Activated T-helper 1 cell treated with anti-CD3 and anti-CD28 coated beads, Interleukin-12 subunit alpha, Interleukin-12 subunit beta, Interleukin-2, Interleukin-4 antibody, amounts not matched to agents 30 ng/mL and 10 ng/mL and 1 ng/mL, durations not matched to agents 14 hours and 24 hours and 36 hours (primary cell): ENCODE measurements at places on chromosomes 1 and 21.

GRCh38 chr1:56357927-56358690 lies 221.3 kb downstream of the PLPP3 start:
- DNase-seq = no peak
- no peak overlapping the region for H3K4me3 ChIP-seq
- no peaks in the 10 kb centered on the region for H3K36me3 ChIP-seq
- H3K4me1 ChIP-seq = no peaks in the 10 kb centered on the region
- H3K27me3 ChIP-seq = no peaks in the 10 kb centered on the region

DNA sequence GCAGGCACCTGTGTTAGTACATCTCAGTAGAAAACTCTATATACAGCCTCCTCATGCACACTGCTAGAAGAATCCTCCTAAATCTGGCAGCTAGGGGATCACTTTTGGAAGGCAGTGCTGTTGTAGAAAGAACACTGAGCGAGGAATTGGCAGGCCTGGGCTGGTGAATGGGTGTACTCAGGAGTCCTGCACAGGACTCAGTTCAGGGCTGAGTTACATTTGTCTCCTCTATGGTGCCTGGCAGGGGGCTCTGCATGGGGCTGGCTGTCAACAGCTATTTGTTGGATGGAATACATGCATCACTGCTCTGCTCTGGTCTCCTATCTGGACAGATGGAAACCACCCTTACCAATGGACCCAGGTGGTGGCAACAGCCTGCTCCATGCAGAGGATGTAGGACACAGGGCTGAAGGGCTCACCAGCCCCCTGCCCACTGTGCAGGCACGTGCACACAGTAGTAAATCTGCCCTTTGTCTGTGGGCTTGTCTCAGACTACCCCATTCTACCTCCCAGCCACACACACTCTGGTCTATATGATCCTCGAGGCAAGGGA lies 74.2 kb downstream of the LRIG2 start:
- H3K36me3 ChIP-seq = no peaks in the 10 kb centered on the region
- no peaks in the 10 kb centered on the region for H3K27me3 ChIP-seq
- DNase-seq = no peak
- H3K4me3 ChIP-seq = no peak overlapping the region
- no peak overlapping the region for H3K27ac ChIP-seq
- peaks cover 30% of the 10 kb centered on the region for H3K4me1 ChIP-seq

DNA sequence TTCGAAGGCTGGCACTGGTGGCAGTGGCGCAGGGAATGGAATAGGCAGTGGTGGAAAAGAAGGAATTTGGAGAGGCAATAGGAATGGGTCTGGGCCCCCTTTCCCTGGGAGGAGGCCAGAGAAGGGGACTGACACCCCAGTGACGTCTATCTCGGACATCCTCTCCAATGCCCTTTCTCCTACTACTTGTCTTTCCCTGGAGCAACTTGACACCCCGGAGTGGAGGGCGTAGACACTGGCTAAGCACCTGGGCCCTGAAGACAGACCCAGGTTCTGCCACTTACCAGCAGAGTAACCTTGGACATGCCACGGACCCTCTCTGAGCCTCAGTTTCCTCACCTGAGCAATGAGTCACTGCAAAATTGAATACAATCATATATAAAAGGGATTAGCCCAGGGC lies 86.8 kb downstream of the CAMK2N1 start:
- no peak overlapping the region for H3K27ac ChIP-seq
- H3K4me1 ChIP-seq = no peaks in the 10 kb centered on the region
- DNase-seq = no peak
- no peak overlapping the region for H3K4me3 ChIP-seq
- H3K27me3 ChIP-seq = peaks cover 45% of the 10 kb centered on the region

DNA sequence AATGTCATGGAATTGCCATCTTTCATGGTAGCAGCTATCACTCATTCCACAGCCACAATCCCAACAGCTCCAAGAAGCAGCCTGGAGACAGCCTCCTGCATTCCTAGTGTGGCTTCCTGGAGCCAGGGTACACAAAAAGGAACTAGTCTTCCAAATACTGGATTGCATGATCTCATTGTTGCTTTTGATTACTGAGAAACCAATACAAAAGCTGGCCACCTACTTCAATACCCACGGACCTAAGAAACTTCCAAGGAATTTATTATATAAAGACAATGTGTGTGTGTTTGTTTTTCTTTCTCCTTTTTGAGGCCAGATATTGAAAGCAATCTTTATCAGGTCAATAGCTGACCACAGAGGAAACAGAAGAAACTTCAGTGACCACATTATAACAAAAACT lies 25.6 kb downstream of the CEP170 start:
- peaks cover 35% of the 10 kb centered on the region for H3K36me3 ChIP-seq
- no peaks in the 10 kb centered on the region for H3K27me3 ChIP-seq
- H3K4me1 ChIP-seq = peaks cover 5% of the 10 kb centered on the region
- H3K4me3 ChIP-seq = no peak overlapping the region
- no peak overlapping the region for H3K27ac ChIP-seq

GRCh38 chr1:160606611-160607010 lies 27.3 kb upstream of the CD84 start:
- no peaks in the 10 kb centered on the region for H3K27me3 ChIP-seq
- peak overlapping the region; percentile 75 for H3K27ac ChIP-seq
- H3K4me3 ChIP-seq = peak overlapping the region; percentile 48
- peaks cover 70% of the 10 kb centered on the region for H3K36me3 ChIP-seq

GRCh38 chr1:96329121-96329520 lies 392.5 kb upstream of the PTBP2 start:
- H3K27ac ChIP-seq = no peak overlapping the region
- no peak overlapping the region for H3K4me3 ChIP-seq
- no peaks in the 10 kb centered on the region for H3K4me1 ChIP-seq
- no peaks in the 10 kb centered on the region for H3K27me3 ChIP-seq

DNA sequence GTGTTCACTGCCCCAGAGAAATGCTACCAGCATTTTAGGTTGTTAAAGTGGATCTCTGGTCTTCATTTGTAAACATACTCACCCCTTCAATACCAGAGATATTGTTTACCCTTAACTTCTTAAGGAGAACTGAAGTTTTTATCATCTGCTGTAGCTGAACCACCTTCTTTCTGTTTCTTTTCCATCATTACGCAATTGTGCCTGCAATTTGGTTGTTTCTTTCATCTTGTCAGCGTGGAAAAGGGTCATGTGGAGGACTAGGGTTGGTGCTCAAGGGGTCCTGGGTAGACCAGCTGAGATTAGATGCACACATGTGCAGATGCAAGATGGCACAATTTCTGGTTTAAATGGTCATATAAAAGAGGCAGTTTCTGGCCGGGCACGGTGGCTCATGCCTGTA lies 23.0 kb downstream of the GART start:
- H3K4me1 ChIP-seq = peaks cover 14% of the 10 kb centered on the region
- peaks cover 45% of the 10 kb centered on the region for H3K36me3 ChIP-seq
- no peak overlapping the region for H3K27ac ChIP-seq
- no peak overlapping the region for H3K4me3 ChIP-seq

DNA sequence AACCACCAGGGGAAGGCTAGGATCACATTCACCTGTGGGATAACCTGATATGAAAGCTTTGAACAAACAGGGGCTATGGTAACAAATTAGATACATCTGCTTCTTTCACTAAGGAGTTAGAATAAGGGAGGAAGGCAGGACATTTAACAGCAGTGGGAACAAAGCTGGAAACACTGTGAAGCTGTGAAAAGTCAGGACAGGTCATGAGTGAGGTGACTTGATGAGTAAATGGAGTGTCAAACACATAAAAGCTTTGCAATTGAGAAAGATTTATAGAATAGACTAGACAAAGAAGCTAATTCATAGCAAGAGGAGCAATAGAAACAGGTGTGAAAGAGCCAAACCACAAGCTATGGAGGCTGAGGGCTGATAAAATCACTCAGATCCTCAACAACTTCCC lies 110.0 kb downstream of the ASTN1 start:
- no peak overlapping the region for H3K4me3 ChIP-seq
- no peaks in the 10 kb centered on the region for H3K4me1 ChIP-seq
- no peaks in the 10 kb centered on the region for H3K36me3 ChIP-seq

DNA sequence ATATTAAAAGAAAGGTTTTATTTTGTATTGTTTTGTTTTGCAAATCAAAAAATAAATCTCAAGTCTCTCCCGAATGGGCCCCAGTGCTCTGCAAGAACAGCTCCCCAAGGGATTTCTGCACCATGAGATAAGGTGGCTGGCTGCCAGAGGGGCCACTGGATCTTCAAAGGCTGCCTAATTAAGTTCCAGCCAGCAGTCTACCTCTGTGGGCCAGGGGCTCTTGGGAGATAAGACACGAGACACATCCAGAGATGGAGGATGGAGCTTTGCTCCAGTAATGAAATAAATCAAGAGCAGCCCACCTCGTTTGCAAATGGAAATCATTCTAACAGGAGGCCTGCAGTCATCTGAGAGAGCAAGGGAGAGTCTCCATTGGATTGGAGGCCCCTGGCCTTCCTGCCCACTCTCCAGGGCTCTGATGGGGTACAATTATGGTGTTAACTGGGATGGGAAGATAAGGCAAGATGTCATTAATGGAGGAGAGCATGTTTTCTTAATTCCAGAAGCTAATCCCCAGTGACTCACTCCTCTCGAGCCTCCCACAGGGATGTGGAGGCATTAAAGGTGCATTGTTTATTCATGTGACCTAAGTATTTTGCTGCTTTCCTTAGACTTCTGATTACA lies 155.2 kb upstream of the KAZN start:
- DNase-seq = no peak
- no peak overlapping the region for H3K27ac ChIP-seq
- no peak overlapping the region for H3K4me3 ChIP-seq
- H3K36me3 ChIP-seq = no peaks in the 10 kb centered on the region

GRCh38 chr1:8537991-8538390 lies 220.1 kb downstream of the SLC45A1 start:
- no peak overlapping the region for H3K4me3 ChIP-seq
- H3K4me1 ChIP-seq = peaks cover 61% of the 10 kb centered on the region
- no peaks in the 10 kb centered on the region for H3K27me3 ChIP-seq
- no peak overlapping the region for H3K27ac ChIP-seq
- DNase-seq = no peak
- peaks cover 30% of the 10 kb centered on the region for H3K36me3 ChIP-seq

DNA sequence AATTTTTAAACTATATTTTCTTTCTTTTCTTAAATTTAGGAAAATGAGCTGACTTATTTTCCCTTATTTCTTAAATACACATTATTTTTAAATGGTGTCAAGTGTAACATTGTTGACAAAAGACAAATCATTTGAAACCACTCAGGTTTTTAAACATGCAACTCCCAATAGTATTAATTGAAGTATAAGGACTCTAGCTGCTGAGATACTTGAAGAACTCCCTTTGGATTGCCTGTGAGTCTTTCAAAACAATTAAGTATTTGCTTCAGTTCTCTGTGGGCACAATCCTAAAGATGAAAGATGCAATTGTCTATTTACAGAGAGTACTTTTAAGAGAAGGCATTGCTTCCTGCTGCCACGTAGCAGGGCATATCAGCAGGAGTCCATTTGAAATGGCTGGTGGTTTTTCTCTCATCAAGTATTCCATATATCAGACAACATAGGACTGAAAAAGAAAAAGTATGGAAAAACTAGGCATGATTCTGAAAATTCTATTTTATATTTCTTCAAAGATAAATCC lies 373.4 kb downstream of the NEGR1 start:
- H3K27ac ChIP-seq = no peak overlapping the region
- H3K4me1 ChIP-seq = no peaks in the 10 kb centered on the region
- DNase-seq = no peak

GRCh38 chr1:59703918-59704378 lies 110.8 kb upstream of the HOOK1 start:
- no peak for DNase-seq
- no peaks in the 10 kb centered on the region for H3K27me3 ChIP-seq
- no peaks in the 10 kb centered on the region for H3K36me3 ChIP-seq
- H3K27ac ChIP-seq = no peak overlapping the region
- H3K4me3 ChIP-seq = no peak overlapping the region

GRCh38 chr1:213986925-213987250 lies 885 bp upstream of the PROX1 start:
- H3K4me3 ChIP-seq = peak overlapping the region; percentile 71
- H3K36me3 ChIP-seq = peaks cover 3% of the 10 kb centered on the region
- H3K27ac ChIP-seq = no peak overlapping the region
- peaks cover 32% of the 10 kb centered on the region for H3K4me1 ChIP-seq
- DNase-seq = no peak

DNA sequence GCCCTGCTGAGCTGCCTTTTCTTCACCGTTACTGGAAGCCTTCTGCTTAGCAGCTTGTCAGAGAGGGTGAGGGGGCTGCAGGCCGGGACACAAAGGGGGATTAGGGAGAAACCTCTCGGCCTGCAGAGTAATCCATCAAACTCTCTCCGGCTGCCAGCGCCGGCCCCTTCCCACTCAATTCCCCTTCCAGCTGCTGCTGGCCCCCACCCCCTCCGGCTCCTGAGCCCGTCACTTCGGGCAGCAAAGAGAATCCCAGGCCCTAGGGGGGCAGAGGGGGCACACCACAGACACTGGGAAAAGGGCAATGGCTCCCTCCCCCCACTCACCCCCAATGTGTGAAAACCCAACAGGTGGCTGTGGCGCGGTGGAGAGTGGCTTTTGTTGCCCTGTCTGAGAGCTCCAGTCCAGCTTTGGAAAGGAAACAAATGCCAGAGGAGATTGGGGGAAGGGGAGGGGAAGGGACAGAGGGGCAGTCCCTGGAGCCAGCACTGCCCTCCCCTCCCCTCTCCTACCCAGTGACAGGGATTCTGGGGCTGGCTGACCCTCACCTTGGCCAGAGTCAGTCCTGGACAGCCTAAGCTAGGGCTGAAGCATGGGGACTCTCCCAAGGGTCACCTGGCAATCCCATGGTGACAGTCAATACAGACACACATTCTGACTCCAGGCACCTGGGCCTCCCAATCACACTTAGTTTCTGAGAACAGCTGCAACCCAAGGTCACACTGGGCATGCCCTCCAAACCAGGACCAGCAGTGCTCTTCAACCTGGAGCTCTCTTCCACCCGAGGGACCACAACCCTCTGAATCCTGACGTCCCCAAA lies 9.5 kb downstream of the SLC45A3 start:
- no peak overlapping the region for H3K27ac ChIP-seq
- no peak overlapping the region for H3K4me3 ChIP-seq
- H3K4me1 ChIP-seq = no peaks in the 10 kb centered on the region

DNA sequence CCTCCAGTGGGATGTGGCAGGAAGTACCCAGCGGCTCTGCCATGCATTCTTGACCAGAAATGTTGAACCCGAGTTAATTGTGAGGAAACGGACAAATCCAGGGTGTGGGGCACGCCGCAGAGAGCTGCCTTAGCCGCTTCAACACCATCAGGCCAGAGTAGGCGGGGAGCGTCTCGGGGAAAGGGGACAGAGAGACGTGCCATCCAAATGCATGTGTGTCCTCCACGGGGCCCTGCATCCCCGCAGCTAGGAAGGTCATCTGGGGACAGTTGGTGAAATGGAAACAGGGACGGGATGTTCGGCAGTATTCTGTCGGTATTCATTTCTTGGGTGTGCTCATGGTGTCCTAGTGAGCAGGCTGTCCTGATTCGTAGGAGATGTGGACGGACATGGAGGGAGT lies 59.1 kb upstream of the TRAPPC10 start:
- H3K27me3 ChIP-seq = no peaks in the 10 kb centered on the region
- no peak overlapping the region for H3K27ac ChIP-seq
